Umbilical cord (tissue), 2 donors: ENCODE measurements at places on chromosomes 12 and 14.

DNA sequence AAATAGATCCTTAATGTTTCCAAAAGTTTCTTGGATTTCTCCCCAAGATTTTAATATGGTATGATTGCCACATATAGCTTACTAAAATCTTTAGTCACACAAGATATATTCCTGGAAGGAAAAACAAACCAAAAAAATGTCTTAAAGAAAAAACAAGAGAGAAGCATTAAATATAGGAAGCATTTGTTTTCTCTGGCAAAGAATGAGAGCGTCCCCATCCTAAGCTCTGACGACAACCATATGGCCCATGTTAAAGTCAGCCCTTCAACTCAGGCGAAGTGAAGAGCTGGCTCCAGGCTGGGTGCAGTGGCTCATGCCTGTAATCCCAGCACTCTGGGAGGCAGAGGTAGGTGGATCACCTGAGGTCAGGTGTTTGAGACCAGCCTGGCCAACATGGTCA lies 35.6 kb downstream of the GCH1 start:
- DNase-seq, result peak; percentile 39

DNA sequence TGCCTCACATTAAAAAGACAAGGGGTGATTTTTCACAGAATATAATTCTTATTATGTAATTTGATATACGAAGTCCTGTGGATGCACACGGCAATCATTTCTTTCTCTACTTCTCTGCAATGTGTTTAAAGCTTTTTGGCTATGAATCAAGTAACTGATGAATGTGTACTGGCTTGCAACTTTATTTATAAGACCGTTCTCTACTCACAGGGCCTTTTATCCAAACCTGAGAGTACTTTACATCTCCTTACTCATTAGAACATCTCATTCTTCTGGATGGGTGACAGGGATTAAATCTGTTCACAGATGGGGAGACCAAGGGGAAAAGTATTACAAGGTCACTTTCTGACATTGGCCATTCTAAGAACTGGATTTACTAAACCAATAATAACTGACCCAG lies 215.8 kb upstream of the DIO2 start:
- no peak for DNase-seq

- DNase-seq, result peak; percentile 33
These were observed 28.8 kb upstream of the HIGD1C start for GRCh38 chr12:50923361-50924130.

DNA sequence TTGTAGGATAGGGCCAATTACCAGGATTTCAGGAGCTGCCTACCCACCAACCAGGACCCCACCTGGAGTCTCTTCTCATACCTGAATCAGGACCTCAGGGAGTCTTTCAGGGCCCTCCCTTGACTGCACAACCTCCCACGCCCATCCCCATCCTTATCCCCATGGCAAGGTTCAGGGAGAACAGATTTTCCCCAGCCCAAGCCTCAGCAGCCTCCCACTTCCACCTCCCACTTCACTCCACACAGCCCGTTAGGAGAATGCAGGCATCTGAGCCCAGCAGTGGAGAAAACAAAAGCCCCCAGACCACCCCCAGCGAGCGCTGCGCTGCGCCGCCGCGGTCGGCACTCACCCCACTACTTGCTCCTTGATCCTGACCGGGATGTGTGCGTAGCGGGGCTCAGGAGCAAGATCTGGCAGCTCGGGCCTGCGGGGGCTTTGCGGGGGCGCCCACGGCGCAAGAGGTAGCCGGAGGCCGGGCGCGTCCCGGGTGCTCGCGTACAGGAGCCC lies 1.4 kb downstream of the B4GALNT1 start:
- no peak for DNase-seq

- DNase-seq, result no peak
These were observed 304.2 kb downstream of the DPF3 start for GRCh38 chr14:72589652-72590051.

GRCh38 chr14:32100175-32100574 lies 23.1 kb downstream of the ARHGAP5 start:
- DNase-seq, result no peak

DNA sequence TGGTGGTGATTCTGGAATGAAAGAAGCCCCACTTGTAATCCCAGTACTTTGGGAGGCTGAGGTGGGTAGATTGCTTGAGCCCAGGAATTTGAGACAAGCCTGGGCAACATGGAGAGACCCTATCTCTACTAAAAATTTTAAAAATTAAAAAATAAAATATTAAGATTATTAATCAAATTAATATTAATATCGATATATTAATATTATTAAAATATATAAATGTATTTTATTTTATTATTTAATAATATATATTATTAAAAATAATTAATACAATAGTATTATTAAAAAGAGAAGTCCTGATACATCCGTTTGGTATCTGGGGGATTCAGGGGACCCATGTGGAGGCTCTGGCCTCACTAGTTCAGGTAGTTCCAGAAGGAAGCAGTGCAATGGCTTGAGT lies 68.7 kb downstream of the FOXN4 start:
- DNase-seq, result no peak

DNA sequence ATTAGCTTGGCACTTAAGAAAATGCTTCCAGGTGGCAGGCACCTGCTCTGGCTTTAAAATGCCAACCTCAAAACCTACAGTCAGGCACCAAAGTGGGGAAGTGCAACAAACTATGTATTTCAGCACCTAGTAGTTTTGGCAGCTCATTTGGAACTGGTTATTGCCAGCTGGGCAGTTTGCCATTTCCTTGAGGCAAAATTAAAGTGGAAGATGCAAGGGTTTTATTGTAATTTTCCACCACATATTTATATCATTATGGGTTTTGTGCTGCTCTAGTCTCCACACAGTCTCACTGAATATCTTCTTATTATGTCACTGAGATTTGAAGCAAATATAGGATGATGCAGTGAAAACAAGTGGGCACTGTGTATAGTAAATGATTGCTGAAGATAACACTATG lies 117.0 kb downstream of the PRKD1 start:
- no peak for DNase-seq

GRCh38 chr14:40248671-40249070 lies 816.4 kb upstream of the FBXO33 start:
- DNase-seq, result peak; percentile 61

GRCh38 chr12:21323736-21324135 lies 11.0 kb downstream of the SLCO1A2 start:
- DNase-seq, result no peak

DNA sequence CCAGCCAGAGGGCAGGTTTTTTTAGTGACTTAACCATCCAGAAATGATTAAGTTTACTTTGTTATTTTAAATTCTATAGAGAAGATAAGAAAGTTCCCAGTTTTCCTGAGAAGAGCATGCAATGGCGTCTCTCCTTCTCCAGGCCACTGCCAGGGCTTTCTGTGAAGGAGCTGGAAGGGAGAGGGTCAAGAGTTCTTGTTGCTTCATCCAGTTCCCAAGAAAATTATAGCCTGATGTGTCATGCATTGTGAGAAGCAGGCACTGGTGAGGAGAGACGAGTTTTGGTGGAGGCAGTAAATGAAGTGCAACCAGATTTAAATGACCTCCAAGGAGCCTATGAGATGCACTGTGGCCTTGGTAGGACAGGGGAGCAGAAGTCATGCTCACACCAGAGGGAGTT lies 14.2 kb downstream of the ELK3 start:
- no peak for DNase-seq

- DNase-seq, result no peak
These were observed 23.3 kb downstream of the DYRK2 start for GRCh38 chr12:67671892-67672291.

- DNase-seq, result peak; percentile 90
These were observed 1.1 kb upstream of the ASPG start for GRCh38 chr14:104084251-104085002.

DNA sequence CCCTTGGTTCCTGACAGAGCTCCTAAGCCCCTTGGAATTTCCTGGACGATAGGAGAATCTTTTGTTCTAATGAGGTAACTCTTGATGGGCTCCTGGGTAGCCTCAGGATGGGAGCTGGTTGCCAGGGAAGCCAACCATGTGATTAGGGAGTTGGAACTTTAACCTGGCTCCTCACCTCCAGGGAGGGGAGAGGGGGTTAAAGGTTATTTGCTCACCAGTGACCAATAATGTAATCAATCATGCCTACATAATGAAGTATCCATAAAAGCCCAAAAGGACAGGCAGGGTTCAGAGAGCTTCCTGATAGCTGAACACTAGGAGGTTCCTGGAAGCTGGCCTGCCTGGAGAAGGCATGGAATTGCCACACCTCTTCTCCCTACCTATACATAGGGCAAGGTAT lies 6.2 kb upstream of the CNOT2 start:
- DNase-seq, result no peak

GRCh38 chr12:1213618-1214205 lies 222.7 kb downstream of the ERC1 start:
- peak; percentile 66 for DNase-seq

DNA sequence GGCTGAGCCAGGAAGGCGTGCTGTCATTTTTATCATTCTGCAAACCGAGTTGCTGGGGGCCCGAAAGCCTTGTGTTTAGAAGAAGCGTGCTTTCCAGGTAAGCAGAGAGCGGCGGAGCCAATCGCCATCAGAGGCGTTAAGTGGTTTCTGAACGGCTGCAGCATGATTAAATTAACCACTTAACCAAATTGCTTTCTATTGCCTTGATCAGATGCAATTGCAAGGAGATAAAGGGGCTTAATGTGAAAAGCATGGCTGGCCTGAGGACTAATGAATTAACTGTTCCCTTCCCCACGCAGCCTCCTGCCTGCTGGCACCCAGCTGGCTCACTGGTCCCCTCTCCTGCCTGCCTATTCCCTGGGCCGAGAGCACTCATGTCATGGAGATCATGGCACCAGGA lies 36.6 kb upstream of the CHGA start:
- DNase-seq, result no peak

- DNase-seq, result no peak
These were observed 15.5 kb downstream of the CCDC63 start for GRCh38 chr12:110862329-110862728.

- DNase-seq, result no peak
These were observed 103.2 kb downstream of the CMKLR1 start for GRCh38 chr12:108235985-108236263.

- no peak for DNase-seq
These were observed 180.9 kb downstream of the CALM1 start for GRCh38 chr14:90577661-90578282.

DNA sequence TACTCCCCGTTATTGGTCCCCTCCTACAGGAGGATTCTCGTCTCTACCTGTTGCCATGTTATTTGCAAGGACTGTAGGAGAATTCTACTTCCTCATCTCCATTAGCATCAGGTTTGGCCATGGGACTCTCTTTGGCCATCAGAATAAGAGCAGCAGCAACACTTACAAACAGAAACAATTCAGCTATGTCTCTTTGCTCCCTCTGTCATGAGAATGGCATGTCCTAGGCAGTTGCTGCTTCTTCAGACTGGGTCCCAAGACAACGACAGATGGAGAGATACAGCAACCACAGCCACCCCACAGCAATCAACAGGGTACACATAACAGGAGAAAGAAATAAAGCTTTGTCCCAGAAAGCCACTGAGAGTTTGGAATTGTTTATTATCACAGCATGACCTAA lies 19.7 kb downstream of the SLC41A2 start:
- no peak for DNase-seq

GRCh38 chr14:79542121-79542520 lies 669.2 kb downstream of the DIO2 start:
- no peak for DNase-seq

DNA sequence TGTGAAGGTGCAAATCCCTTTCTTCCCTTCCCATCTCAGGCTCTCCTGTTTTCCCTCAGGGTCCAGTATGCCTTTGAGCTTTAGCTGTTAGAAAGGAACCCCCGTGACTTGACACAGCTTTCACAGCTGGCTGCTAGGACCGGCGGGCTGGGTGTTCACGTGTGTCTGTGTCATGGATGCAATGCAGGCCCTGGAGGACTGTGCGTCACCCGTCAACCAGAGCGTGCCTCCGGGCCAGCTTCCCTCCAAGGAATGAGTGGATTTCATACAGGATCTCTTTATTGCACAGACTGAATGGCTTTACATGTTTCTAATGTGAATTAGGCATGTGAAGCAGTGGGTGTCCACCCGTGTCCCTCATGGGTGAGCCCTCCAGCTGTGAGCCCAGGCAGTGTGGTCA lies 77.4 kb downstream of the AACS start:
- no peak for DNase-seq

DNA sequence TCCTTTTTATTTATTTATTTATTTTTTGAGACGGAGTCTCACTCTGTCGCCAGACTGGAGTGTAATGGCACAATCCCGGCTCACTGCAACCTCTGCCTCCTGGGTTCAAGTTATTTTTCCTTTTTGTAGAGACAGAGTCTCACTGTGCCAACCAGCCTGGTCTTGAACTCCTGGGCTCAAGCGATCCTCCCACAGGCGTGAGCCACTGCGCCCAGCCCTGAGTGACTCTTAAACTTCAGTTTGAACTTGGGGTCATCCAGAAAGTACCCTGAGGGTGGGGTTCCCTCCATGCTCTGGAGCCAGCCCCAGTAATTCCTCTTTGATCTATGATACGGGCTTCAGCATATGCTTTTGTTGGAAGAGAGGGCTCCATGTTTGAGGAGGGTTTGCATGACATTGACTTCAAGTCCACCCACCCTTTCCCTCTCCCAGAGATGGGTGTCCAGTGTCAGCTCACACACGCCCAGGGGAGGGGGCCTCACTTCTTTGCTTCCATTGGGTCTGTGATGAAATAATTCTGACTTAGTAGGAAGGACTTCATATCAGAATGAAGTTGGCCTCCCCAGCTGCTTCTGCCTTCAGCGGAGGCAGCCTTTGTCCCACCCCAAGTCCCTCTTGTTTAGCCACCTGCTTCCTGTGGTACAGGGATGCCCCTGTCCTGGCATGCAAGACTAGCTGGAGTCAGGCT lies 11.9 kb downstream of the SDS start:
- no peak for DNase-seq

DNA sequence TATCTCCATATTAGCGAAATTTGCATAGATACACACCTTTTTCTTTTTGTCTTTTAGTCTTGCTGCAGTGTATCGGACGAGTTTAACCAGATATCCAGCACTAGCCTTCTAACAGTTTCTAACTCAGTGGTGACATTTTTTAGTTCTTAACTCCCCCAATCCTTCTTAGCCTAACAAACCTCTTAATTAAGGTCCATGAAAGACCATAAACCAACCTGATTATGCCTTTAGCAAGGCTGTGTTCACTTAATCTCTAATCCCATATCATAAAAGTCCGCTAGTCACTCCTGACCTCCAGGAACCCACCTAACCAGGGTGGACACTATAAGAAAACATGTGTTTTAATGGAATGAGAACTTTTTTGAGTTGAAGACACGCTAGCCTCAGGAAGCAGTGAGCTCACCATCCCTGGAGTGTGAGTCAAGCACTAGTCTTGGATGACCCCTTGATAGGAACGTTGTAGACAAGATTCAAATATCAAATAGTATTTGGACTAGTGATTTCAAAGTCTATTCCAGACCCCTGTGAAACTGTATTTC lies 9.5 kb downstream of the CDKN1B start:
- DNase-seq, result peak; percentile 30

GRCh38 chr12:8453796-8454195 lies 2.0 kb upstream of the CLEC6A start:
- DNase-seq, result no peak

- peak; percentile 29 for DNase-seq
These were observed 134.7 kb upstream of the GSC start for GRCh38 chr14:94904636-94905035.

- no peak for DNase-seq
These were observed 28.1 kb downstream of the TNFAIP2 start for GRCh38 chr14:103151270-103151945.
